ENCODE measurements at places on chromosomes 3 and 15.

- peak; percentile 70 for DNase-seq
These were observed 143.4 kb upstream of the RASGRP1 start for GRCh38 chr15:38707802-38708671.

DNA sequence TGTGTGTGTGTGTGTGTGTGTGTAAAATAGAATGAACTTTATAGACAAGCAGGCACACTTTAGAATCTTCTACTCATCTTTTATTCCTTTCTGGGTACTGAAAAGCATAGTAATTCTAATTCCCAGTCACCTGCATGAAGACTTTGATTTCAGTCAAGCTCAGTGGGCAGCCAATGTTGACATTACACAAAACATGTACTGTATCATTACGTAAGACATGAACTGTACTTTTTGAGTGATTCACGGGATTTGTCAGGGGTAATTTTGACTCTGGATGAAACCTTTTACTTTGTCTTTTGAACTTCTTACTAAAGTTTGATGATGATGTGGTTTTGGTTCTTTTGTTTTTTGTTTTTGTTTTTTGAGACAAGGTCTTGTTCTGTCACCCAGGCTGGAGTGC lies 38.8 kb downstream of the PTPRG start:
- no peak for DNase-seq

DNA sequence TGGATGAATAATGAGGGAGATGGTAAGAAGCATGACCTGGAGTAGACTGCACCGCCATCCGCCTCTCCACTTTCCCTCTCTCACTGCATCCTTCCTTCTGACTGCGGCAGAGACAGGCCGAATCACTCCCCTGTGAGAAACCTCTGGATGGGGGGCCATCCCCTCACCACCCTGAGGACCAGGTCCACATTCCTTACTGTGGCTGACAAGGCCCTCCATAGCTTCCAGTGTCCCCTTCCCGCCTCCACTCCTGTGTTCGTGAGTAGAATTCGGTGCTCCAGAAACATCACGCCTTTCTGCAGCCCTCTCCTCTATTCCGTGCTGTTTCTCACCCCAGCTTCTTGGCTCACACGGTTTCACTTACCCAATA lies 2.8 kb downstream of the PIGZ start:
- DNase-seq = no peak

DNA sequence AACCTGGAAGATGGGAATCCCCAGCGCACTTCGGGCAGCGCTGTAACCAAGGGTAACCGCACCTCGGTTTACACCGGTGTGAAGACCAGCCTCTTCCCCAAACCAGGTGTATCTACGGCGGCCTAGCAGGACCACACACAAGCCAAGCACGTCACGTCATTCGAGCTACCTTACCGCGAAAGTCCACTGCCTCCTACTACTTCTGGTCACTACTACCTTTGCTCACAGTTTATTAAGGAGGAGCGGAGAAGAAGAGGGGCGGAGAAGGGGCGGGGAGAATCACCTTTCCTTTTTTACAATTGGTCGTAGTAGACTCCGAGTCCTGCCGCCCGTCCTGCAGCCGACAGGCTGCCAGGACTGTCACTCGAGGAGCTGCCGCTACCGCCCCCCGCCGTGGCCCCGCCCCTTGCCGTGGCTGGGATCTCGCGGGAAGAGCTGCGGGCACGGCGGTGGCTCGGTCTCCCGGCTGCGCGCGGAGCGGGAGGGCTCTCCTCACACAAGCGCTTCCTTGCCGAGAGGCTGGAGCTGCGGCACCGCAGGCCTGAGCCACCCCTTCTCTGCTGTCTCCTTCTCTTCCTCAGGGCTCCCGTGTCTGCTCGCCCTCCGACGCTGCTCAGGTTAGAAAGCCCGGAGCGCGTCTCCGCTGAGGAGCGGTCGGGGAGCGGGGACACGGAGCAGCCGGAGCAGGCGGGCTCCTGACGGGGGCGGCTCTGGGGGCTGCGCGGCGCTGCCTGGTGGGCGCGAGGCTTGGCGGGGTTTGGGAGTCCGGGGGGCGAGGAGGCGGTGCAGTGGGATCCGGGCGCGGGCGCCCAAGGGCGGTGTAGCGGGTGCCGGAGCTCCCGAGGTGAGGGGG lies at the start of gene GLCE:
GLCE (plus strand) TSS at position 495 of the 853 bp plus-strand sequence. CDS start 95,172 bp downstream, outside the sequence.
- peak; percentile 98 for DNase-seq

DNA sequence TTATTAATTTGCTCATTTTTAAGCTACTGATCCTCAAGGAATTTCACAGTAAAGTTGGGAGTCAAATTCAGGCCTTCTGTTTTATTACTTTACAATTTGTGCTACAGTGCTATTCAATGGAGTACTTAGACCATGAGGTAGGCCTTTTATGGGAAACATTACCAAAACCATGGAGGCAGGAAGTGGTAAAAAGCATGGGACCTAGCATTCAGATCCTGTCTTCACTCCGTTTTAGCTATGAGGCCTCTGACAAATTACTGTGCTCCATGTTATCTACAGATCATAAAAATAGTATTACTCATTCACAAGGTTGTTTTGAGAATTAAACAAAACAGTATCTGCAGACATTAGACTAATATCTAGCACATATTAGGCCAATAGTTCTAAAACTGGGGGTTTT lies 140.6 kb upstream of the SLITRK3 start:
- DNase-seq = no peak

GRCh38 chr3:45575386-45575923 lies 19.1 kb upstream of the LIMD1 start:
- no peak for DNase-seq

DNA sequence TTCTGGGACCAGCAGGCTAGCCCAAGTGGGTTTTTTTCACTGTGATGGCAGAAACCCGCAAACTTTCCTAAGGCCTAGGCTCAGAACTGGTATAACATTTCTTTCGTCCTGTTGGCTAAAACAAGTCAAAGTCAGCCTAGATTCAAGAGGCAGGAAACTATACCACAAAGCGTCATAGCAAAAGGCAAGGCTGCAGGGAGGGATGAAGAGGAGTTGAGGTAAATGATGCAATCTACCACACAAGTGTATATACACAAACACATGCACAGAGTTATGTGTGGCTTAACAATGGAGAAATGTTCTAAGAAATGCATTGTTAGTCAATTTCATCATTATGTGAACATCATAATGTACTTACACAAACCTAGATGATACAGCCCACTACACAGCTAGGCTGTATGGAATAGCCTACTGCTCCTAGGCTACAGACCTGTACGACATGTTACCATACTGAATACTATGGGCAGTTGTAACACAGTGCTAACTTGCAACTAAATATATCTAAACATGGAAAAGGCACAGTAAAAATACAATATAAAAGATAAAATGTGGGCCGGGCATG lies 225.6 kb downstream of the TBL1XR1 start:
- DNase-seq = no peak

Measured in DMS53 (cell line).